ENCODE measurements at places on chromosomes 4 and X.

DNA sequence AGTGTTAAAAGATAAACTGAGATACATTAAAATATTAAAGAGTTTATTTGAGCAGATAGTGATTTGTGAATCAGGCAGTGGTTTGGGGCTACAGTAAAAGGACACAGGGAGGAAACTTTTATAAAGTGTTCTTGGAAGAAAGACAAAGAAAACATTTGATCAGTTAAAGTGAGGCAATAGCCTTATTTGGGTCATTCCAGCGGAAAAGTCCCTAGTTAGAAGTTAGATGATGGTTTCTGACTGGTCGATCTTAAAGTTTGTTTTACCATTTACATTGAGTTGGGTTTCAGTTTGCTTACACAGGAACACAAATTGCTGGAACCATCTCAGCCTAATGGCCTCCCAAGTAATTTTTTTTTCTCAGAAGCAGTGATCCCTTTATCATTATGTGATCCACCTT is 69.7 kb downstream of the PPP1R2C start:
- no peak for DNase-seq

DNA sequence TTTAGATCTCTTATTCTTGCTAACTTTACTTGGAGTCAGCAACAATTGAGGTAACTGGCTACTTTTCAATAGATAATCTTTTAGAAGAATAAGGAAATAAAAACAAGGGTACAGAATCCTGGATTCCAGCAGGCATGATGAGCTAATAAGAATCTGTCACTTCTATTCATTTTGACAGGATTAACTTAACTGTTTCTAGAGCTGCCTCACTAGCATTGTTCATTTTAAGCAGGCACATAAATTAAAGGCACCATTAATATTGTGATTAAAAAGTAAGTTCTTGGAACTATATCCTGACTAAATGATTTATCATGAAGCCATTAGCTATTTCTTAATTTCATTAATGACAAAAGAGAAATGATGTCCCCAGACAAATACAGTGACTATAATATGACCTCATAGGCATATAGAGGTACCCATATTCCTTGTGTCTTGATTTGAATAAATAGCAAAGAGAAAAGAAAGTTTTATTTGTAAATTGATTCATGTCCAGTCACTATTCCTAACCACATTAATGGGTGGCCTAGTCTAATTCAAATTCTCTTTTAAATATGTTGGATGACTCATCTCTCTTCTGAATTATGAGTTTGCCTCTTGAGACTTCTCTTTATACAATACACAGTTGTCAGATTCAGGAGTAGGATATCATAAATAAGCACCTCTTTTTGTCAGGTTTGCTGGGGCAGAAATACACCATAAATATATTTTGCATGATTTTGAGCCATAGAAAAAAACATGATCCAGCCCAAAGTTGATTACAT is 343.0 kb downstream of the SLITRK2 start:
- DNase-seq: no peak

DNA sequence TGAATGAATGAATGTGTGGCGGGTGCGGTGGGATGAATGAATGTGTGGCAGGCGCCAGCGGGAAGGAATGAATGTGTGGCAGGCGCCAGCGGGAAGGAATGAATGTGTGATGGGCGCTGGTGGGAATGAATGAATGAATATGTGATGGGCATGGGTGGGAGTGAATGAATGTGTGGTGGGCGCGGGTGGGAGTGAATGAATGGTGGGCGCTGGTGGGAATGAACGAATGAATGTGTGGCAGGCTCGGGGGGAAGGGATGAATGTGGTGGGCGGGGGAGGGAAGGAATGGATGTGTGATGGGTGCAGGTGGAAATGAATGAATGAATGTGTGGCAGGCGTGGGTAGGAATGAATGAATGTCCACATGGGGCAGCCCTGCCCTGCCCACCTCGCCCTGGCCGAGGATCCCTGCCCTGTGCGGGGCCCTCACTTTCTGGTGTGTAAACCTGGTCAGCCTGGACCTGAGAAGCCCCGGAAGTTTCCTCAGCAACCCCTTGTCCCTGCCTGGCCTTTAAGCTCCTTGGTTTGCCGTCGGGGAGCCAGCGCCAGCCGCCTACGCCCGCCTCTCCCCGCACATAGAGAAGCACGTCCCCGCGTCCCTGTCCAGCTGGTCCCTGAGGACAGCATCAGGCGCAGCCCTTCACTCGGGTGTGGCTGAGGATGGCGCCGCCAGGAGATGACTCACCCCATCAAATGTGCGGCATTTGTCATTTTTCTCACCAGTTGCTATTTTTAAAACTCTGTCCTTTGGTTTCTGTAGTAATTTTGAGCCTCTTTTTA is 112.8 kb upstream of the LRPAP1 start:
- no peak for DNase-seq

- DNase-seq: no peak
Observed at GRCh38 chr4:174946246-174946645, 28.1 kb downstream of the ADAM29 start.

DNA sequence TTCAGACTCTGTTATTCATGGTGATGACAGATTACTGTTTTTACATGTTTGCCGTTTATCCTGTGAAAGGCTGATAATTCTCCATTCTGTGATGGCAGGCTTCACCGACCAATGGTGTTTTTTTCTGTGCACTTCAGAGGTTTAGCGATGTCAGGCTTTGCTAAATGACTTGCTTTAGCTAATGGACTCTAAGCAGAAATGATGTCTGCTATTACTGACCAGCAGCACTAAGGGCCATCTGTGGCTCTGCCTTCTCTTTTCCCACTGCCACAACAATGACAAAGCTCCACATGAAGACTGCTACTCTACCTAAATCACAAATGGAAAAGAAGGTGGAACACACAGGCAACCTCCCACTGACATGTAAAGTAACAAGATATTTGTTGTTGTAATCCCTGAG is 68.4 kb upstream of the ALB start:
- DNase-seq: no peak

- no peak for DNase-seq
Observed at GRCh38 chrX:154779261-154779660, 16.6 kb downstream of the DKC1 start.

GRCh38 chr4:98481167-98481566 is 177.2 kb downstream of the TSPAN5 start:
- no peak for DNase-seq

- DNase-seq: no peak
Observed at GRCh38 chrX:68372665-68373064, 60.6 kb downstream of the OPHN1 start.

DNA sequence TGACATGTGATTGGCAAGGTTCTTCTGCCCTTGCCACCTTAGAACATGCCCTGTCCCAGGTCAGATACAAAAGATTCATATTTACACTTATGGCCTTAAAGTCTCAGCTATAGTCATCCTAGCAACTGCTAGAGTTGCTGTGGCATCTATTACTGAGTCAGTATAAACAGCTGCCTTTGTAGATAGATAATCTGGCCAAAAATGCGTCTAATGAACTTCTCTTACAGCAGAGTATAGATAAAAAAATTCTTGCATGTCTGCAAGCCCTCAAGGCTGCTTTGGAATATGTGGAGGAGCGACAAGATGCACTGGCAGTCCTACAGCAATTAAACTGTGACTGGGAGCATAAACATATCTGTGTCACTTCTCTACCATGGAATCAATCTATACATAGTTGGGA is 1209.7 kb upstream of the PABPC4L start:
- DNase-seq: no peak

- no peak for DNase-seq
Observed at GRCh38 chrX:8955511-8955910, 78.4 kb downstream of the FAM9B start.

- DNase-seq: no peak
Observed at GRCh38 chr4:189293459-189293858, 647.2 kb upstream of the FRG1 start.

GRCh38 chr4:174401471-174402130 is 117.9 kb downstream of the CEP44 start:
- DNase-seq: no peak

- no peak for DNase-seq
Observed at GRCh38 chr4:28449085-28449484, 1588.4 kb downstream of the STIM2 start.

DNA sequence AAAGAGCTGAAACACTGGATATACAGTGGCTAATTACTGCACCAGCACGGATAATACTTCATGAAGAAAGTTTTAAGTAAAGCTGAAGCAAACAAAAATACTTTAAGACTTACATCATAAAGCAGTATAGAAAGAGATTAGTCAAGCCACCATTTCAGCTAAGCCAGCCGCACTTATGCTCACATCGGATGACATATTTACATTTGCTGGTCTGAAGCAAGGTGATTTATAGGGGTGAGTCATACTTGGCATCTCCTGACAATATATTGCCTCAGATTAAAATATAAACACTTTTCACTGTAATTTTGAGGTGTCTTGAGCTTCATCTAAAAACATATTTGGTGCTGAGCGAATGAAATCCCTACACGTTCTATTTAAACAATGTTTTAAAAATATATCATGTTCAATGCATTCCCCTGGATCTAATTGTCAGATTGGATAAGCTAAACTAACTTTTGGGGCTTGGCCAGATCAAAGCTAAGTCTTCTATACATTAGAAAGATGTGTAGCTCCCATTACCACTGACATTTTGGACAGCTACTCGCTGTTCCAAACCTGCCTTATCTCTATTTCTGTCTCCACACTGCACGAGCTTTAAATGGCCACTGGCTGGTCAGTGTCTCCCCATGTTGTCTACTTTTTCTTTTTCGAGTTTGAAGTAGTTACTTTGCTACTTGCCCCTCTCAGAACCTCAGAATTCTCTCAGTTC is 103.2 kb downstream of the VCX2 start:
- no peak for DNase-seq

DNA sequence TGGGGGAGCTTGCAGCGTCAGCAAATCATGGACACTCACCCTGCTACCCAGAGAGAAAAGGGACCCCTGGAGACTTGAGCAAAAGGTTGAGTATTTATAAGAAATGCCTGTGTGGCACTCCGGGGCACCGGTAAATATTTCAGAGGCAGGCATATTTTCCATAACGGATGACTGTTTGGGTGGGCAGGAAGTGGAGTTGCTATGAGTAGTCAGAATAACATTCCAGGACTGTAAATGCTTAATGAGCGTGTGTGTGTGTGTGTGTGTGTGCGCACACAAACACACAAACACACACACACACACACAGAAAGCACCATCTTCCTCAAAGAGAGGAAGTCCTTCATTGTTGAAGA is 74.6 kb downstream of the MXRA5 start:
- no peak for DNase-seq

GRCh38 chr4:19776929-19777328 is 474.8 kb upstream of the SLIT2 start:
- no peak for DNase-seq

DNA sequence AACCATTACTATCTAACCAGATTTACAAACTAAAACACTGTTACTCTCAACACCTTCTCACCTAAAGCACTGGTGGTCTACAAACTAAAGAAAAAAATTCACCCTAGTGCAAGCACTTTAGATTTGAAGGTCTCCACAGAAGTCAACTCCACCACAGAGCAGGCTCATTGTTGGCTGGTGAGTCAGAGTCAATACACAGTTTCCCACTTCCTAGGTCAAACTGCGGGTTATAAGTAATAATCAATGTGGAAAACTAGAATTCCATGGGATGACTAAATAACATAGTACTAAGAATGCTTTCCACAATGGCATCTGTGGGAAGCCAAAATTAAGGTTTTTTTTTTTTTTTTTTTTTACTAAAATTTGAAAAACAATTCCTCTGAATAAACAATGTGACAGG is 191.8 kb downstream of the PDGFC start:
- no peak for DNase-seq

Measured in NCI-H2029 (cell line).